Stimulated activated naive CD4-positive, alpha-beta T cell treated with Interleukin-2 at 50 U/mL for 16 hours (primary cell): ENCODE measurements at places on chromosomes 7 and 10.

GRCh38 chr7:5064391-5065106 lies 18.9 kb downstream of the RBAK start:
- DNase-seq, result no peak

- no peak for DNase-seq
These were observed 27.6 kb upstream of the C10orf71 start for GRCh38 chr10:49271346-49271745.

DNA sequence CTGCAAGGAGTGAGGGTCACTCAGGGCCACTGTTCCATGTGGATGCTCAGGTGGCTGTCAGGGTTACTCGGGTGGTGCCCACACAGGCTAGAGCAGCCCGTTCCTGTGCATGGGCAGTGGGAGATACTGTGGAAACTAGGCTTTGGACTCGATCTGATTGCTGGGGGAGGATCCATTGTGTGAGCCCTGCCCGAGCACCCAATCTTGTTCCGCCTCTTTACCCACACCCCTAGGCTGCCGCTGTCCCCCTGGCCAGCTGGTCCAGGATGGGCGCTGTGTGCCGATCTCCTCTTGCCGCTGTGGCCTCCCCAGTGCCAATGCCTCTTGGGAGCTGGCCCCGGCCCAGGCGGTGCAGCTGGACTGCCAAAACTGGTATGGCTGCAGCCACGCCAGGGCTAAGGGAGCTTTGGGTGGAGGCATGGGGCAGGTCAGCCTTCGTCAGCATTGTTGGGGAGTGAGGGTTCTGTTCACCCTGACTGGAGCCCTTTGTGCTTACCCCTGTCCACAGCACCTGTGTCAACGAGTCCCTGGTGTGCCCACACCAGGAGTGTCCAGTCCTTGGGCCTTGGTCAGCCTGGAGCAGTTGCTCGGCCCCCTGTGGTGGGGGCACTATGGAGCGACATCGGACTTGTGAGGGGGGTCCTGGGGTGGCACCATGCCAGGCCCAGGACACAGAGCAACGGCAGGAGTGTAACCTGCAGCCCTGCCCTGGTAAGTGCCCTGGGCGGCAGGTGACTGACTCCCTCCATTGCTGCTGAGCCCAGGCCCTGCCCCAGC lies 12.4 kb upstream of the ZNF862 start:
- no peak for DNase-seq

GRCh38 chr10:132616996-132617736 lies 79.6 kb downstream of the INPP5A start:
- DNase-seq, result no peak

GRCh38 chr10:6766131-6766801 lies 186.2 kb upstream of the PRKCQ start:
- no peak for DNase-seq

DNA sequence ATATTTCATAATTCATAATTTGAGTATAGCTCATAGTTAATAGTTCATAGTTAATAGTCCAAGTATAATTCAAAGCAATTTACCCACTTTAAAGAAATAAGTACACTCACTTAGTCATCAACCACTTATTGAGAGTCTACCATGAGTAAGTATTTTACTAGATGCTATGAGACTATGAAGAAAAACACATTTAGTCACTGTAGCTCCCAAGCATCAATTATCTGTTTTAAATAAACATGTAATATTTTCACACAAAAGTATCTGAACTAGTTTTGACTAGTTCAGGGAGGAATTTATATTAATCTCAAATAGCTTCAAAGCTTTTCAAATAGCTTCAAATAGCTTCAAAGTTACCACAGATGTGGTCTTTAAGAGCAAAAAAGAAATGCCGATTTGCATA lies 119.2 kb downstream of the ANK3 start:
- DNase-seq, result no peak
